ENCODE measurements at places on chromosomes 1 and 21. TPM values are rescaled to one million over a fixed set of nuclear protein-coding genes. Genes with fewer than 3 reads are reported as not detected.

The ITLN2 gene
- polyA plus RNA-seq: not detected

The RGS8 gene
- polyA plus RNA-seq: not detected

The AMY2A gene
- polyA plus RNA-seq: not detected

The CACNA1E gene
- polyA plus RNA-seq: not detected

The ZYG11B gene
- polyA plus RNA-seq: 26.1 TPM

Measured in AG04450 (cell line).